EH (cell line): ENCODE measurements at places on chromosomes 5 and 9.

DNA sequence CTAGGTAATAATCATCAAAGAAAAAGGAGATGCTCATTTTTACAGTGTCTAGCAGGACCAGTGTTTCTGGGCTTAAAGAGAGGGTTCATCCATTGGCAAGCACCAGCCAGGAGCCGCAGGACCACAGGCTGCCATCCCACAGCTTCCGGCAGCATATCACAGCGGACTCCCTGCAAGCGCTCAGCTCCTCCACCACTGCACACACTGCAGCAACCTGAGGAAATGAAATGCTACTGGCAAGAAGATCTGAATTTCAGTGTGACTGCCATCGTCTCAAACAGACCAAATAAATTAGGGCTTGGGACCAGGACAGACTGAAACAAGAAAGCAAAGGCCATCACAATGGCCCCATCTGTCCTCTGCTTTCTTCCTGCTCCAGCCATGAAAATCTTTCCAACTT, 114.2 kb downstream of the TTC39B start:
- no peak for DNase-seq

GRCh38 chr5:103041071-103041676, 78.8 kb downstream of the GIN1 start:
- DNase-seq, result peak; percentile 61

- DNase-seq, result no peak
Measured at GRCh38 chr5:113042491-113043243, 66.1 kb downstream of the DCP2 start.

DNA sequence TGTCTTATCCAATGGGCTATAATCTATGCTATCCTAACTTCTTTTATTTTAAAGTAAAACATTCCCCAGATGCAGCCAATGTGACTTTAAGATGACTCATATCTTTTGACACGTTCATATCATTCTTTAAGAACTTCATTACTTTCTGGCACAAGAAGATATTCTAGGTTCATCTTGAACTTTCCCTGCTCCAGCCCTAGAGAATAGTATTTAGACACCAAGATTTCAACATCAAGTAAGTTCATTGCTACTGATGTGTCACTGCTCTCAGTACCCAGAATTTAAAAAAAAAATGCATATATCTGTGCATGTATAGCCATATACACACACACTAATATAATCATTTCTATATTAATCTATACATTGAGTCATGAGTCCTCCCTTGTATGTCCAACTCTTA, 175.2 kb downstream of the SAXO1 start:
- peak; percentile 75 for DNase-seq
